SJSA1 (cell line): ENCODE measurements at places on chromosomes 2 and 18.

DNA sequence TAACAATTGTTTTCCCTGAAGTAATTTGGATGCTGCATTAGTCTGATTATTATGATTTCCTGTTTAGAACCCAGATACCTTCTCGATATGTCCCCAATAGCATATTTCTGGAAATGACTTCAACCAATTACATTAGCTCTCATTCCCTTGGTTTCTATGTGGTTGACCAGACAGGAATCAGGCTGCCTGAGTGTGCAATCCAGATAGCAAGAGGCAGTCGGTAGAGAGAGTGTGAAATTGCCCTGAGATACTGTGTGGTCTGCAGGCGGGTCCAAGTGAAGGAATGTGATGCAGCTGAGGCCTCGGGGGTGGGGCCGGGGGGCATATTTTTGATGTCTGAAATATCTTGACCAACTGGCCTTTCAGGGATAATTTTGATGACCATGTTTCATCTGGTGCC lies 143.9 kb upstream of the ITGA6 start:
- peak; percentile 49 for DNase-seq

DNA sequence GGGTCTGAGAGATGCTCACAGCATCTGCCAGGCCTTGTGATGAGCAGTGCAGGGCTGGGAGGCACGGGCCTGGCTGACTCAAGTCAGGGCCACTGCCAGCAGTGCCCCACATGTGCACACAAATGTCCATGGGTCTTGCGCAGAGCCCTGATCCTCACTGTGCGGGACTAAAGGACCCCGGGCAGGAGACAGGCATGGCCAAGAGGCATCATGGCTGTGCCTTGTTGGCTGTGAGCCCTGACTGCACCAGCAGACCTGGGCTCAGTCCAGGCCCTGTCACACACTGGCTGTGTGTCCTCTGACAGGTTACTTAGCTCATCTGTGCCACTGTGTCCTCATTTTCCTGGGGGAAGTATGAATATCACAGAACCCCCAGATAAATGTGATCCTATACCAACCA lies 4.0 kb downstream of the KCNIP3 start:
- no peak for DNase-seq

DNA sequence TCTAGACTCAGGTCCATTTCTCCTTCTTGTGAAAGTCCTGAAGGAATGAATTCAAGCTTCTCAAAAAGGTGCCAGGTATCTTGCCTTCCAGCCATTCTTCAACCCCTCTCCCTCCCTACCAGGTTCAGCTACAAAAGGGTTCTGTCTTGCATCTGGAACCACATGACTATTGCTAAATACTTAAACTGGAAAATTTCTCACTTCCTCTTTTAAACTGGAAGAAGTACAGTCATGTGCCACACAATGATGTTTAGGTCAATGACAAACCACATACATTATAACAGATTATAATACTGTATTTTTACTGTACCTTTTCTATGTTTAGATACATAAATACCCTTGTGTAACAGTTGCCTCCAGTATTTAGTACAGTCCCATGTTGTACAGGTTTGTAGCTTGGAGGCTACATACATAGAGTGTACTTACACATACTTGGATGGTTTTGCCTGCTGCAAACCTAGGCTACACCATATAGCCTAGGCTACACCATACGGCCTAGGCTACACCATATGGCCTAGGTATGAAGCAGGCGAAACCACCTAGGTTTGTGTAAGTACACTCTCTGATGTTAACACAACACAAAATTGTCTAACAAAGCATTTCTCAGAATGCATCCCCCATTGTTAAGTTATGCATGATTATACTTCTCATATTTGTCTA lies 142.0 kb upstream of the DNMT3A start:
- DNase-seq: no peak

DNA sequence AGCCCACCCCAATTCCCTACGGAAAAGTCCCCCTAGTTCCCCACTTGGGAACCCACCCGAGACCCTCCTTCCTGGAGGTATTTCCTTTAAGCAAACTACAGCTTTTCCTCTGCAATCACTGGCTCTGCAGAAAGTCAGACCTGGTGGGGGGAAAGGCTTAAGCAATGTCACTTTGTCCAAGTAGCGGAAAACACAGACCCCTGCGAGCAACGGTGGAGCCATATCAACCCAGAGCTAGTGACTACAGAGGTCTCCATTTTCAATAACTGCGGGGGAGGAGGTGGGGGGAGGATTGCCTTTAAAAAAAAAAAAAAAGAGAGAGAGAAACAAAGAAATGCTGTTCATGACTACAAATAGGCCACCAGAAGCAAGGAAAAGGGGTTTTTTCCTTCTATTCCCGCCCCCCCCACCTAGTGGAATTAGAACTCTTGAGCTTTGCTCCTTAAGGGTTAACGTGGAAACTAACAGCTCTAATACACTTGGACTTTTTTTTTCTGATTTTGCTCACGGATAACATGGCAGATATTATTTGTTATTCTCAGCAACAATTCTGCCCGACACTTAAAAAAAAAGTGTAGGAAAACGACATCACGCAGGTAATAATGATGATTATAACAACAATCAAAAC lies 1.1 kb upstream of the FRZB start:
- DNase-seq: no peak

- DNase-seq: no peak
These were observed 192.6 kb upstream of the ST6GAL2 start for GRCh38 chr2:107078584-107078983.

- DNase-seq: no peak
These were observed 981 bp downstream of the MRPL53 start for GRCh38 chr2:74471332-74472065.

- peak; percentile 30 for DNase-seq
These were observed 109.1 kb upstream of the CYP1B1 start for GRCh38 chr2:38185012-38185491.

GRCh38 chr18:80124131-80124530 lies 15.1 kb downstream of the ADNP2 start:
- no peak for DNase-seq

DNA sequence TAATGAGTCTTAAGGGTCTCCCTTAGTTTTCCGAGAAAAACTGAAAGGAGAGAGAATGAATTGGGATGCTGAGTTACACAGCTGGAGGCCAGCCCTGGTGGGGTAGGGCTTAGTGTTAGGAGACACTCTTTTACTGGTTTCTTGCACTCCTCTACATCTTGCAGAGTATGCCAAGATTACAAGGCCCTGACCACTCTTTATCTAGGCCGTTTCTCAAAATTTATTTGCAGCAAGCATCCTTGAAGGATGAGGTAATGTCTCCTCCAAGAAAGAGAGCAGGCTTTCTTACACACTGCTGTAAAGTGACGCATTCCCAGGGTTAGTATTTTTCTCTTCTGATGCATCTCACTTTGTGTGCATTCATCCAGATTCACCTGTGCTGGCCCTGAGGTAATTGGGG lies 166.2 kb downstream of the TDRD15 start:
- no peak for DNase-seq

DNA sequence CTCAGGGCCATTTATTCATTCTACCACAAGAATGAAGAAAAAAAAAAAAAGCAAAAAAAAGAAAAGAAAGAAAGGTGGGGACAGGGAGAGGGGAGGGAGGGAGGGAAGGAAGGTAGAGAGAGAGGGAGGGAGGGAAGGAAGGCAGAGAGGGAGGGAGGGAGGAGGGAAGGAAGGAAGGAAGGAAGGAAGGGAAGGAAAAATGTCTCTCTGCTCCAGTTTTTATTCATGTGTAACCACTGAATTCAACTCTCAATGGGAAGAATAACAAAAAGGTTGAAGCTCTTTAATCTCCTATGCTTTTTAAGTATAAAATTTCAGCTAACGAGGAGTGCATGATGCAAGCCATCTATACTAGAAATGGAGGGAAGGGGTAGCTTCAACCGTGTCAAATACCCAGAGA lies 287.3 kb downstream of the MREG start:
- no peak for DNase-seq

GRCh38 chr2:8454797-8455196 lies 227.1 kb upstream of the ID2 start:
- no peak for DNase-seq

GRCh38 chr2:62180975-62181374 lies 14.9 kb upstream of the B3GNT2 start:
- no peak for DNase-seq

DNA sequence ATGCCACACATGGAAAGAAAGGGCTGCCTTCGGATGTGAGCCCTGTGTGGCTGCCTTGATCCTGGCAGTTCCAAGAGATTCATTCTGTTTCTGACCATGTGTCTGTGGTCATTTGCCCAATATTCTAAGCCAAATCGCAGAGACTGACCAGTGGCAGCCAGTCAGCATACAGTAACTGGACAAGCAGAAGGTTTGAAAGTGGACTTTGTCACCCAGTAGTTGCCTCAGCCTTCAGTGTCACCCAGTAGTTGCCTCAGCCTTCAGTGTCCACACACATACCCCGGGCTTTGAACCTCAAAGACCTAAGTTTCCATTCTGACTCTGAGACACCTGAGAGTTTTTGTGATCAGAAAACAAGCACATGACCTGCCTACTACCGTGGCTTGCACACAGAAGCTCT lies 5.0 kb downstream of the RFX8 start:
- no peak for DNase-seq

GRCh38 chr2:242034996-242035814 lies 165.7 kb downstream of the RTP5 start:
- no peak for DNase-seq

DNA sequence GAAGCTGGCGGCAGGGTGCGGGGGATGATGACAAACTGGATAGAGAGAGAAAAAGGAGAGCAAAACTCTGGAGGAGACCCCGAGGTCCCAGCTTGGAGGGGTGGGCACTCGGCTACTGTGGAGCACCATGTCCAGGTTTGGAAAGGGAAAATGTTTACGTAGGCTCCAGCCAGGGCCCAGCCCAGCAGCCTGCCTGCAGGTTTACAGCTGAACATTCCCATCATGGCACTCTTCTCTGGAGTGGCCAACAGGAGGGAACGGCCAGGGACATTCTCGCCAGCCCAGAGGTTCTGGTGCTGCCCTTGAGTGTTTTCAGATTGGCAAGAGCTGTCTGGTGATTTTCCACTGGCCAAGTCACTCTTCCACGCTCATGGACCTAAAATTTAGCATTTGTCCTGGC lies 262.9 kb upstream of the TCF4 start:
- no peak for DNase-seq
